ENCODE measurements at places on chromosomes 6 and 20. TPM values are rescaled to one million over a fixed set of nuclear protein-coding genes. Genes with fewer than 3 reads are reported as not detected.

DNA sequence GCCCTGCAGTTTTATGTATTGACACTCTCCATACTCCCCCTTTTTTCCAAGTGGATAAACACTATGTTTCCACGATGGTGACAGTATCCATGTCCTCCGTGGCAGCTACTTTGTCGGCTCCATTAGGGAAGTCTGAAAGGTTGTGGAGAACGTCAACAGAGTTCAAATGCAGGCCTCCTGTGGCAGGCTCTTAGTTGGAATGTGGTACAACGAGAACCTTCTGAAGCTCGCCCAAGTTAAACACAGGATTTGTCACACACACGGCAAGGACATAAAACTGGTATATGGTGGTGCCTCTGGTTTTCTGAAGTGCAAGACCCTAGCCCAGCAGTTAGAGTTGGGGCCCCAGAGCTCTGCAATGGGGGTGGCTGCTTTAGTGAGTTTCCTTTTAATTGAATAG lies 187.0 kb upstream of the TAB2 start:
- DNase-seq = no peak

DNA sequence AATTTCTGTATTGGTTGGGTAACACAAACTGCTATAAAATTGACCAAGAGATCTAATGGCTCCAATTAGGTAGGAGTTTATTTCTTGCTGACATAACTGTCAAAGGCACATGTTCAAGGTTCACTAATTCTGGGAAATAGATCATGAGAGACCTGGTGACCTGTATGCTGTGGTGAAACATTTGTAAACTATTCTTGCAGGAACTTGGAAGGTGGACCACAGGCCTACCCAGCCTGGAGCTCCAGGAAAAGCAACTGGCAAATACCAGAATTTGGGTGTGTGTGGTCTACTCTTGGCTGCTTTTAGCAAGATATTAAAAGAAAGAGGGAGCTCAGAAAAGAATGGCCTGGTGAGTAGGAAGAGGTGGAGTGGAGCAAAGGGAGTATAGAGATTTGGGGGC lies 184.6 kb downstream of the QKI start:
- DNase-seq = no peak

Gene SLC2A10
- total RNA-seq = 8.2 TPM

Gene WFDC2
- 94.1 TPM for total RNA-seq

GRCh38 chr20:3686867-3687321 lies 5.1 kb upstream of the ADAM33 start:
- peak; percentile 97 for DNase-seq

GRCh38 chr6:4910037-4910760 lies 93.6 kb downstream of the RPP40 start:
- DNase-seq = no peak

Gene TP53TG5
- total RNA-seq = not detected

DNA sequence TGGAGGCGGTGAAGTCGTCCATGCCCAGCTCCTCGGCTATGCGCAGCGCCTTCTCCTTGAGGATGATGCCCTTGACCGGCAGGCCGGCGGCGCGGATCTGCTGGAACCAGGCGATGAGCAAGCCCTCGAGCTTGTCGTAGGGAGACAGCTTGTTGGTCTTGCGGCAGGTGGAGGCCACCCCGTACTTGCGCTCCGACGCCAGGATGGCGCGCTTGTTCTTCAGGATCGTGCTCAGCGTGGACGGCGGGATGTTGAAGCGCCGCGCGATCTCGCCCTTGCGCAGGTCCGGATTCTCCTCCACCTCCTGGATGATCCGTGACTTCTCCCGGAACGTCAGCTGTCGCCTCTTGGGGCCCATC lies 435 bp downstream of the CENPB start:
- DNase-seq = no peak

- no peak for DNase-seq
These were observed 31.6 kb downstream of the WASF1 start for GRCh38 chr6:110147870-110148269.

All from sigmoid colon (tissue), 7 donors.